Psoas muscle (tissue), 8 donors: ENCODE measurements at places on chromosomes 12 and 14.

DNA sequence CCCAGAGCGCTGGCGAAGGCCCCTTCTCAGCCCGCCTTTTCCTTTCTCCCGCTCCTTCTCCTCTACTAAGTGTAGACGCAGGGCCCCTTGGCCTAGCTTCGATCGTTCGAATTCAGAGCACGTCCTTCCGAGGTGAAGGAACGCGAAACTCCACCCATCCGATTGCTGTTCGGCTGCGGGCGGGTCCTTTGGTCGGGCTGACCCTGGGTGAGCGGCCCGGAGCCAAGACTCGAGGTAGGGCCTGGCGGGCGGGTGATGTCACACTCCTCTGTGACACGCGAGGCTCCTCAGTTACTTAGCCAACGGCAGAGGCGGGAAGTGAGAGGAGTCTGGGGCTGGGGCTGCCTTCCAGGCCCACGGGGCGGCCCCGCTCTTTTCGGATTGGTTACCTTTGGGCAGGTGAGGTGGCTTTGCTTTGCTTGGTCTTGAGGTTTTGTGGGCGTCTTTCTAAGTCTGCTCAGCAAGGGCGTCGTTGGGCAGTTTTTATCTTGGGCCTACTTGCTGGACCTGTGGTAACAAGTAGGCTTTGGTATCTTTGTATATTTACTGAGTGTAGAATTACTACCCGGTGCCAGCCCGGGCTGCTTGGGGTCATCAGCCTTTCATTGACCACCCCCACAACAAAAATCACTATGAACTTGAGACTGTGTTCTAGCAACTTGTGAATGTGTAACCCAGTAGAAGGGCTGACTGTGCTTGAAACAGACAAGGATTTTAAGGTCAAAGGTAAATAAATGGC, 694 bp downstream of the TMBIM6 start:
- DNase-seq: peak; percentile 91

DNA sequence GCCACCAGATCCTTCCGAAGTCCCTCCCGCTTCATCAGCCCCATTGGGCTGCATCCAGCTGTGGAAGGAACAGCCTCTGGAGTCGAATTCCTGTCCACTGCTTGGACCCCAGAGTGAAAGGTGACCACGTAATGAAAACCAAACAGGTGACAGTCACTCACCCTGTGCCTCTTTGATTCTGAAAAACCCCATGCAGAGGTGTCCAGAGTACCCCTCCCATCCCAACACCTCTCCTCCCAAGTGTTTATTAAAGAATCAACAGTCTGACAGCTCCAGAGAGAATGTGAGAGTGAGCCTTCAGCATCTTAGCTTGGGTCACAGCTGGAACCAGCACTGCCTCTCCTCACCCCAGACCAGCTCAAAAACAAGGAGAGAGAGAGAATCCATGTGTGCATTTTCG, 178.6 kb upstream of the NOS1 start:
- no peak for DNase-seq

DNA sequence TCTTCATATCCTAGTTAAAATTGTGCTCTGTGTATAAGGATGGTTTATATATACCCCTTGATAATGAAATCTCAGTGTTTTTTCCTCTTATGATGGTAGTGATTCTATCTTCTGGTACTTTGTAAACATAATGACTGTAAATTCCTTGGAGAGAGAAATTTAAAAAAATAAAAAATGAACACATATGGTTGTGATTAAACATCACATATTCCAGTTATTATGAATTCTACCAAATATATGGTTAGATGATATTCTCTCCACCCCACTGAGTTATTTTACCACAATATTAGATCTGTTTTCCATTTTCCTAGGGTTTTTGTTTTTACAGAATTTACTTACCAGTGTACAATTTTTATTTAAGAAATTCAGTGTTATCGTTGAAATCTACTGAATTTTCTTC, 481.9 kb upstream of the NOVA1 start:
- no peak for DNase-seq

- DNase-seq: peak; percentile 61
Measured at GRCh38 chr12:30691122-30691879, 4.4 kb downstream of the IPO8 start.

GRCh38 chr14:62443796-62444195, 601.5 kb downstream of the KCNH5 start:
- DNase-seq: no peak

GRCh38 chr12:56720731-56721151, 4.4 kb downstream of the NACA start:
- DNase-seq: no peak

- DNase-seq: no peak
Measured at GRCh38 chr12:118034429-118035189, 18.1 kb downstream of the RFC5 start.

DNA sequence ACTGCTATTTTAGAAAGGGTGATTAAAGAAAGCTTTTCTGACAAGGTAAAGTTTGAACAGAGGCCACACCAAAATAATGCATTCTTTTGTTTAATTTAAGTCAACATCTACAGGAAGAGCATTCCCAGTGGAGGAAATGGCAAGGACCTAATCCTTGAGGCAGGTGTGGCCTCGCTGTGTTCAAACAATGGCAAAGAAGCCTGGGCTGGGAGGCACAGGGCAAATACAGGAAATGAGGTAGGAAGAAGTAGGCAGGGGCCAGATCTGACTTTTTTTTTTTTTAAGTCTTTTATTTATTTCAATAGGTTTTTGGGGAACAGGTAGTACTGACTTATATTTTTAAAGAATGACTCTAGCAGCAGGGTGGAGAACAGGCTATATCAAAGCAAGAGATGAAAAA, 53.5 kb downstream of the ARMH4 start:
- DNase-seq: no peak

- no peak for DNase-seq
Measured at GRCh38 chr12:108807476-108807875, 49.9 kb downstream of the SSH1 start.

DNA sequence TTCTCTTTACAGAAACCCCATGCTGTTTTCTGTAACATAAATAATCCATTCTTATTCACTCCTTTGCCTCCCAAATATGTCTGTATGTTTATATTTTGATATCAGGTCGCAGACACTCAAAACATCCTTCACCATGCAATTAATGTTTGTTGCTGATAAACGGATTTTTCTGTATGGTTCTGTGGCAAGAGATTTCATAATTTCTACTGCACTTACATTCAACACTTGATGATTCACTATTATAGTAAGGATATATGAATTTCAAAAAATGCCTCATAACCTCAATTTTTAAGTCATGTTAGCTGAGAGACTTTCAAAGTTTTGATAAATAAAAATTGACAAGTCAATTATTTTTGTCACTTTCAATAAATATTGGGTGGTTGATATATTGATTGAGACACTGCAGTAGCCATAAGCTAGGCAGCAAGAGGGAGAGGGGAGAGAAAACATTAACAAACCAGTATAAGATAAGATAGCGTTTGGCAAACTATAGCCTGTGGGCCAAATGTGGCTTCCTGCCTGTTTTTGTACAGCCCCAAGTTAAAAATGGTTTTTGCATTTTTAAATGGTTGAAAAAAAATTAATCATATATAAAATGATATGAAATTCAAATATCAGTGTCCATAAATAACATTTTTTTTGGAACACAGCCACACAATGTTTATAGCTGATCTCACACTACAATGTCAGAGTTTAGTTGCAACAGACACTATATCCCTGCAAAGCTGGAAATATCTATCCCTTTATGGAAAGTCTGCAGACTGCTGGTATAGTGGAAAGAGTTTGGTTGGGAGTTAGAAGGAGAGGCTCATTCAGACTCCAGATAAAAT, 18.3 kb downstream of the ALDH6A1 start:
- no peak for DNase-seq

GRCh38 chr12:53964315-53964713, 8.6 kb upstream of the HOXC11 start:
- no peak for DNase-seq

DNA sequence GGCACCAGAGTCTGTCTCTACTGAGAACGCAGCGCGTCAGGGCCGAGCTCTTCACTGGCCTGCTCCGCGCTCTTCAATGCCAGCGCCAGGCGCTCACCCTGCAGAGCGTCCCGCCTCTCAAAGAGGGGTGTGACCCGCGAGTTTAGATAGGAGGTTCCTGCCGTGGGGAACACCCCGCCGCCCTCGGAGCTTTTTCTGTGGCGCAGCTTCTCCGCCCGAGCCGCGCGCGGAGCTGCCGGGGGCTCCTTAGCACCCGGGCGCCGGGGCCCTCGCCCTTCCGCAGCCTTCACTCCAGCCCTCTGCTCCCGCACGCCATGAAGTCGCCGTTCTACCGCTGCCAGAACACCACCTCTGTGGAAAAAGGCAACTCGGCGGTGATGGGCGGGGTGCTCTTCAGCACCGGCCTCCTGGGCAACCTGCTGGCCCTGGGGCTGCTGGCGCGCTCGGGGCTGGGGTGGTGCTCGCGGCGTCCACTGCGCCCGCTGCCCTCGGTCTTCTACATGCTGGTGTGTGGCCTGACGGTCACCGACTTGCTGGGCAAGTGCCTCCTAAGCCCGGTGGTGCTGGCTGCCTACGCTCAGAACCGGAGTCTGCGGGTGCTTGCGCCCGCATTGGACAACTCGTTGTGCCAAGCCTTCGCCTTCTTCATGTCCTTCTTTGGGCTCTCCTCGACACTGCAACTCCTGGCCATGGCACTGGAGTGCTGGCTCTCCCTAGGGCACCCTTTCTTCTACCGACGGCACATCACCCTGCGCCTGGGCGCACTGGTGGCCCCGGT, at the start of gene PTGDR:
Gene PTGDR (plus strand): TSS at position 198 of the 778 bp plus-strand sequence. CDS start 117 bp downstream, at position 315.
- peak; percentile 23 for DNase-seq

DNA sequence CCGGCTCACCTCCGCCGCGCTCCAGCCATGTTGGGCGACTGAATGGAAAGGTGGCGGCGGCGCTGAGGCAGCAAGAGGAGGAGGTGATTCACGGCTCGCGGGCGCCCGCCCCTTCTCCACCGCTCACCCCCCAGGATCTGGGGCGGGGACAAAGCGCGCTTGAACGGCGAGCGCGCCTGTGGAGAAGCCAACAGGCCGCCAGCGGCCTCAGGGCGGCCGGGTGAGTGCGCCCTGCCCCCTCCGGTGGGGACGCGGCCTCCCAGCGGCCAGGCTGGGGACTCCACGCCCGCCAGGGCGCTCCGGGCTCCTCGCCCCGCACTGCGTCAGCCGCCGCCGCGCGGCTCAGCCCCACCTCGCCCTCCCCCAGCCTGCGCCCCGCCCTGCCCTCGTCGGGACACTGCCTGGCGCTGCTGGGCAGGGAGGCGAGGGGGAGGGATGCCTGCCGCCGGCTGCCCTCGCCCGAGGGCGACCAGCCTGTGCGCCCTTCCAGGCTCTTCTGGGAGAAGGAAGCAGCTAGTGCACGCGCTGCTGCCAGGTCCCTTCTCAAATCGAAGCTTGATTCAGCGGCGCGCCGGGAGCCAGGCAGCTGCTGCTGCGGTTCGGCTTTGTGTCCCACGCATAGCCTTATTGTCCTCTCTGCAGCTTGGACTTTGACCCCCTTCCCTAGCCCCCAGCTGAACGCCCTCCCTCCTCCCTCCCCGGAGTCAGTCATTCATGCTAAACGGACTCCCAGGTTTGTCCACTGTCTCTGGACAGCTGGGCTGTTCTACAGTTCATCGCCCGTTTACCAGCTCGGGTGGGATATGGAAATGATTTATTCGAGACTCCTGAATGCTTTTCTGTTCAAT, at the start of gene KIF21A:
Gene KIF21A (minus strand): TSS at position 40 of the 848 bp plus-strand sequence. CDS start 150 bp downstream, outside the sequence.
- DNase-seq: peak; percentile 96

- DNase-seq: no peak
Measured at GRCh38 chr14:66359500-66359899, 126.7 kb upstream of the CCDC196 start.

DNA sequence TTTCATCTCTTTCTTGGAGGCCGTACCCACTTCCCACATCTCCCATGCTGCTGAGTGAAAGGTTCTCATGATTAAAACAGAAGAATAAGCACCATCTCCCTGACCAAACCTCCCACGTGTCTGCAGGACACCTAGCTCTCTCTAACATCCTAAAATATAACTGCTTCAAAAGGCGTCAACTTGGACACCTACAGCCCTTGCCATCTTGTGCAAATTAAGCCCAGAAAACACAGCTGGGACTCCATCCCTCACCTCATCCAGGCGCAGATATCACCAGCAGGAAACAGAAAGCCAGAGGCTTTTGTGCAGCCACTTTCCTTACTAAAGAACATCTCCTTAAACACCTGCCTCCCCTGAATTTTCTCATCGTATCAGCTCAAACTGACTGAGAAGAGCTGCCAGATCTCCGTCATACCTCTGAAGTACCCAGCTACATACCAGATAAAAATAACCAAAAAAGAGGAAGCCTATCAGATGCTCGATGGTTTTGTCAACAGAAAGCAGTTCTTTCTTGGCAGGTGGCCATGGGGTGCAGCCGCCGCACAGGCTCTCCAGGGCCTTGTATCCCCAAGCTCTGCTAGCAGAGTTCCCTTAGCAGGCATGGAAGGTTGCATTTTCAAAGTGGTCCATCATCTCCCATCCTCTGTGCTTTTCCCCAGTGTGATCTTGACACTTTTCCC, 28.8 kb downstream of the MAP3K9 start:
- DNase-seq: no peak

GRCh38 chr12:46207644-46208043, 61.2 kb downstream of the SLC38A1 start:
- DNase-seq: no peak

DNA sequence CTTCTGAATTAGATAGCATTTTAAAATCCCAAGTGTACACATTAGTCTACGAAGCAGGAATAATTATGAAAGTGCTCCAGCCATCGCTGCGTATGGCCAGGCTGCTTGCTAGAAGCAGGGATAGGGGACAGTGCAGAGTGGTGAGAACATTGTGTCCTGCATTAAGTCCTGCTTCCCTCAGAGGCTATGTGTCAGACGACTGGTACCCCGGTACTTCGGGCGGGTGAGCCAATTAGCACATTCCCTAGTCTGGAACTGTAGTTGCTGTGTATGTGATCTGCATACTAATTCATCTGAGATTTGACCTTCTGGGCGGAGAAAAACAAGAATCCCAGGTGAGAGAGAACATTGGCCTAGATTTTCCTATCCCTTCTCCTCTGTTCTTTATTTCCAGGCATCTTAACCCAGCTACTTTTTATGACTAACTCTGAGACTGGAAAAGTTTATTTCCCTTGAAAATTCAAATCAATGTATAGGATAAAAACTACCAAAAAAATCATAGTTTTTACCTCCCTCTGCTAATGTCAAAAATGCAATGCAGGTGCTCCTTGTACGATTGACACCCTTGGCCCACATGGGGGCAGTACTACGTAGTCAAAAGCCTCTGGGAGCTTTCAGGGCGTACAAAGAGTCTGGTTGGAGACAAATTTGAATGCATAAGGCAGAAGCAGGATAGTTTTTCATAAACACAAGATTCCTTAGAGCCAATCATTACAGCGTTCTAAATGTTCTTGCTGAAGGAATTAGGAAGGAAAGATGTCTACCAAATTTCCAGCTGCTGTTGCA, 764.3 kb downstream of the NOVA1 start:
- DNase-seq: no peak

GRCh38 chr12:129534966-129535750, 368.7 kb downstream of the TMEM132D start:
- no peak for DNase-seq

DNA sequence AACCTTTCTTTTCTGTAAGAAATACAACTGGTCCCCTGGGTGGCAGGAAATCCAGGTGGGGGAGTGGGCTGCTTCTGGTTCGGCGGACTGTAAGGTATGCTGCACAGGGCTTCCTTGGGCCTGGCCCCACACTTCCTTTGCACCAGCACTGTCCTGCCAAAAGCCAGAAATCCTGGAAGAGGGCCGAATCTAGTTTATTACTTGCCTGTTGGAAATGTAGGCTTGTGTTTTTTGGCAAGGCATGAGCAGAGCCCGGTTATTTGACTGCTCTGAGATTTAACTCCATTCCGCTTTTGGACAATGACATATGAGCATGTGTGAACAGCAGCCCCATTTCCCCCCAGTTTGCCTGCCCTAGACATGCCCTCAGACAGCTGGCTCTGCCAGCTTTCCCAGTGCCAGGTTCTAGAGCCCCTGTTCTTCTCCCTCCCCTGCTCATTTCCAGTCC, 86.6 kb downstream of the BORCS5 start:
- DNase-seq: peak; percentile 60
